A549 treated with dexamethasone at 1 μM for 4 hours (cell line): ENCODE measurements at places on chromosomes 12 and 14. TPM values are rescaled to one million over a fixed set of nuclear protein-coding genes. Genes with fewer than 3 reads are reported as not detected.

Gene MYH6
- total RNA-seq, result 0.05 to 0.15 TPM (median 0.12 TPM) in 5 replicates

Gene RNASE2
- total RNA-seq, result not detected in 5 replicates

Gene CLEC14A
- total RNA-seq, result not detected in 5 replicates

Gene SCNN1A
- 16.8 to 31.6 TPM (median 27.9 TPM) in 5 replicates for total RNA-seq

Gene PRIMA1
- 0.47 to 0.64 TPM (median 0.62 TPM) in 5 replicates for total RNA-seq

Gene STYK1
- total RNA-seq, result 0.11 to 0.51 TPM (median 0.20 TPM) in 5 replicates

Gene CFAP54
- total RNA-seq, result 0.98 to 1.6 TPM (median 1.4 TPM) in 5 replicates

Gene ADCY4
- 0.08 TPM in 1 of 5 replicates, not detected in the others for total RNA-seq

Gene ALG10B
- total RNA-seq, result 3.8 to 6.9 TPM (median 5.3 TPM) in 5 replicates

Gene LIMA1
- total RNA-seq, result 4.9 to 7.2 TPM (median 5.9 TPM) in 5 replicates

Gene MANSC4
- total RNA-seq, result not detected in 5 replicates

Gene SLC2A14
- total RNA-seq, result 0.39 to 1.1 TPM (median 0.78 TPM) in 5 replicates

Gene AKAP3
- total RNA-seq, result 0.02 to 0.30 TPM (median 0.11 TPM) in 5 replicates

Gene CYP27B1
- 1.2 to 2.9 TPM (median 2.2 TPM) in 5 replicates for total RNA-seq

Gene ABCC9
- total RNA-seq, result 0.01 to 0.02 TPM in 2 of 5 replicates, not detected in the others
